Activated CD4-positive, alpha-beta memory T cell treated with anti-CD3 and anti-CD28 coated beads, Interleukin-2, amount 10 ng/mL, durations not matched to agents 7 days and 5 days (primary cell): ENCODE measurements at places on chromosomes 4 and X. TPM values are rescaled to one million over a fixed set of nuclear protein-coding genes. Genes with fewer than 3 reads are reported as not detected.
A peak's percentile ranks its signal among the peaks of the same experiment; 100 is the strongest.

DNA sequence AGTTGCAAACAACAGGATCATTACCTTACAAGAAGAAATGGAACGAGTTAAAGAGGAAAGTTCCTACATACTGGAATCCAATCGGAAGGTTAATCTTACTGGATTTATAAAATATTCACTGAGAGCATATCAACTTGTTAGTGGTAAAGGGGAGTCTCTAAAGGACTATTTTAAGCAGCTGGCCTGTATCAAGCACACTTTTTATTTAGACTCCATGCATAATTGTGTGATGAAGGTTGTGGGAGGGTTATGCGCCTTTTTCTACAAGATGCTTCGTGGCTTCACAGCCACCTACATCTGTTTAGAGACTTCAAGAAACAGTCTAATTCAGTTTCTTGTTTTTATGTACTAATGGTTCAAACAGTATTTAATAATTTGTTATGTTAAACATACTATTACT lies 56.6 kb downstream of the GRSF1 start:
- no peaks in the 10 kb centered on the region for H3K4me1 ChIP-seq
- no peaks in the 10 kb centered on the region for H3K36me3 ChIP-seq
- no peaks in the 10 kb centered on the region for H3K27me3 ChIP-seq
- no peak overlapping the region for H3K4me3 ChIP-seq
- no peak for DNase-seq

Gene PASD1
- total RNA-seq = not detected

- DNase-seq = no peak
- peaks cover 45% of the 10 kb centered on the region for H3K4me1 ChIP-seq
- no peaks in the 10 kb centered on the region for H3K27me3 ChIP-seq
- H3K36me3 ChIP-seq = peaks cover 34% of the 10 kb centered on the region
These were observed 18.4 kb downstream of the ZFX start for GRCh38 chrX:24167719-24168472.

Gene PLXNB3
- total RNA-seq = 0.58 TPM

Gene ZMAT1
- total RNA-seq = 3.6 TPM

Gene EREG
- total RNA-seq = not detected

DNA sequence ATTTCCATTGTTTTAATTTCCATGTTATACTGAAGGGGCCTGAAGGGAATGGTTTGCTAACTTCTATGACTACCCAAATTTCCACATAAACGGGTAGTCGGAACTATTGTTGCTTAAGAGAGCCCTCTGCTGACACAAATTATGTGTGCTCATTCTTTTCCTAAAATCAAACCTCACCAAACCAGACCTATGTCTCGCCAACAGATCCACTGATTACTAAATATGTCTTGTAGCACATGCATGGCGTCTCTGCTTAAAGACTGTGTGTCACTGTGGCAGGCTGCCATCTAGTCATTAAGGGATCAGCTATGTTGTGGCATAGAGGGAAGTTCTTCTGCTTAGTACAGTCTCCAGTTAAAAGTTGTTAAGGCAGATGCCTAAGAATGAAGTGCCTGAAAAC lies 25.1 kb downstream of the PIR start:
- peaks cover 3% of the 10 kb centered on the region for H3K4me1 ChIP-seq
- H3K36me3 ChIP-seq = no peaks in the 10 kb centered on the region
- DNase-seq = no peak
- no peak overlapping the region for H3K27ac ChIP-seq
- no peak overlapping the region for H3K4me3 ChIP-seq

DNA sequence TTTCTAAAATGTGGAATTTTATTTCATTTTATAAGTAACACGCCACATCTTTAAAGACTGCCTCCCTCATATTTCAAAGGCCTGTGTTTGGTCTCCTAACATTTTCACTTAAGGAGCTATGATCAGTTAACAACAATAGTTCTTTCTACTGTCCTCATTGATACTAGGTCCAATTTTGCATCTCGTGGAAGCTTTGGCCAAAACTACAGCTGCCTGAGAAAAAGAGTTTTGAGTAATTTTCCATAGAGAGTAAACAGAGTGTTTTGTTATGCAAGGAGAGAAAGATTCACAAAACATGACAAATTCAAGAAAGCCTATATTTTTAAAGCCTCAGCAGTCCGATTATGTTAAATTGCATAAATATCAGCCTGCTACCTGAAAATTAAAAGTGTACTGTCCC lies 11.4 kb upstream of the PCDH18 start:
- H3K27ac ChIP-seq = no peak overlapping the region
- no peak overlapping the region for H3K4me3 ChIP-seq
- no peaks in the 10 kb centered on the region for H3K4me1 ChIP-seq
- H3K36me3 ChIP-seq = no peaks in the 10 kb centered on the region

Gene GYPE
- 0.25 TPM for total RNA-seq

GRCh38 chrX:49166914-49167739 lies 4.6 kb downstream of the MAGIX start:
- H3K4me1 ChIP-seq = peaks cover 44% of the 10 kb centered on the region
- H3K27ac ChIP-seq = peak overlapping the region; percentile 99
- DNase-seq = peak; percentile 76
- no peaks in the 10 kb centered on the region for H3K36me3 ChIP-seq

DNA sequence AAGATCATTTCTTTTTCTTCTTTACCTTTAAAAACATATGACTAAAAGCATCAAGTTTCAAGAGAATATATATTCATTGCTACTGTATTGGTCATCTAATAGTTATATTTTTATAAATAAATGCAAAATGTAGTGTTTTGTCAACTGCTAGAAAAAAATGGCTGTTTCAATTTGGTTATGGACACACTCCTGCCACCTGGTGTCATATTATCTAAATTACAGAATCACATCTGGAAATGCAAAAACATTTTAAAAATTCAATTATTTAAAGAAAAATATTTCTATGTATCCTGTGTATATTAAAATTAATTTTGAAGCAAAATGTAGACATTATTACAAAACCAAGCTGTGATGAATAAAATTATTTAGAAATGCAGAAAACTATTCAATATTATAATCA lies 329.4 kb upstream of the PCDH18 start:
- H3K27me3 ChIP-seq = no peaks in the 10 kb centered on the region
- no peaks in the 10 kb centered on the region for H3K36me3 ChIP-seq
- H3K4me3 ChIP-seq = no peak overlapping the region
- H3K4me1 ChIP-seq = no peaks in the 10 kb centered on the region
